ENCODE measurements at places on chromosomes 13 and 19.

DNA sequence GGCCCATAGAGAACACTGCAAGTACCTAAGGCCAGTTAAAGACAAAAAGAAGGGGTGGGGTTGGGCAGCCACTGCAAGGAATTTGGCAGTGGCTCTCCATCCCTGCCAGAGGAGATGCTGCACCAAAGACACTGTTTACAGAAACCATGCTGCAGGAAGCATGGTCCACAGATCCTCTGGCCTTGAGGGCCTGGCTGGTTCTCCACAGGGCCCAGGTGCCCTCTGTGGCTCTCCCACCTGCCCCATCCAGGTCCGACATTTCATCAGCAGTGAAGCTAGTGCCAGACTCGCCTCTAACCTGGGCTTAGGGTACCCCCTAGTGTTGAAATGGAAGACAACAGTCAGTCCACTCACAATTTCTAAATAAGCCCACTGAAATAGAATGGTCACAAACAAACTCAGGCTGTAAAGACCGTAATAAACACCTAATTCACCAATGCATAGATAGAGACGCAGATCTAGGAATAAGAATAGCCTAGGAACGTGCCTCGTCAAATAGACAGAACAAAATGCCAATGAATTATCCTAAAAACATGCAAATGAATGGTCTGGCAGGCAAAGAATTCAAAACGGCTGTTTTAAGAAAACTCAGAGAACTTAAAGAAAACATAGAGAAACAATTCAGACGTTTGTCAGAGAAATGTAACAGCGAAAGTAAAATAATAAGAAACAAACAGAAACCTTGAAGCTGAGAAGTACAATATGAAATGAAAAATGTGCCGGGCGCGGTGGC is 23.3 kb downstream of the LYPD4 start:
- peak; percentile 37 for DNase-seq

- DNase-seq: no peak
Observed at GRCh38 chr13:111049791-111050538, 65.1 kb upstream of the ARHGEF7 start.

DNA sequence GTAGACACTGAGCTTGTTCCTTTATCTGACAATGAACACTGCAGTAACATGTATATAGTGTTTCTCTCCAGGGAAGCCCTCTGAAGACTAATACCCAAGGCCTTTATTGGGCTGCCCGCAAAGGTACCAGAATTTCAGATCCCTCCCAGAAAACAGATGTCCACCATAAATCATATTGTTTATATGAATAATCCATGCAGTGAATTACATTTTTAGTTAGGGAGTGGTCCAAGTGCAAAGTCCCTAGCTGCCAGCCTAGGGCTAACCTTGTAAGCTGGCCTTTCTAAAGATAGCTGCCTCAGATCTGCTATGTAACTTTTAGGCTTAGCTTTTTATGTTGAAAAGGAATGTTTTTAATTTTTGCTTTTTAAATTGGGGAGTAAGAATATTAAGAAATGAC is 44.7 kb downstream of the TDRD3 start:
- DNase-seq: no peak

GRCh38 chr13:26628706-26629105 is 71.2 kb downstream of the WASF3 start:
- DNase-seq: no peak

Data from glutamatergic neuron (in vitro differentiated cells).